ENCODE measurements at places on chromosomes 7 and 10.

DNA sequence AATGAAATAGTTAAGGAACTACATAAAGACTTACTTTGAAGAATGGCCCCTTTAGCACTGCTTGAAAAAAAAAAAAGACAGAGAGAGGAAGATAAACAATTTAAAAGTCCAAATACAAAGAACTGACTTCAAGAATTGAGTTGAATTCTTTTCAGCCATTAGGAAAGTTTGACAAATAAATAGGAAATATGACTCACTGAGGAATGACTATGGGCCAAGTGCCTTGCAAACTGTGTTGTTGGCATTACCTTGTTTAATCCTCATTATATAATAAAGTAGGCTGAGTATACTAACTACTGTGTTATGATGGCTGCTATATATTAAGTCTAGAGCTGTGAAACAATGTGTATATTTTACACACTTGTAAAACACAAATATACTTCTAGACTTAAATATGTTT, 151.1 kb downstream of the ELMO1 start:
- no peak for DNase-seq

GRCh38 chr10:103877861-103878260, 22.5 kb upstream of the SH3PXD2A start:
- DNase-seq, result no peak

GRCh38 chr10:126849646-126850045, 55.6 kb upstream of the DOCK1 start:
- DNase-seq, result no peak

- DNase-seq, result no peak
Measured at GRCh38 chr10:30752481-30752881, 122.9 kb upstream of the LYZL2 start.

- no peak for DNase-seq
Measured at GRCh38 chr10:59793919-59794318, 40.7 kb upstream of the MRLN start.

- DNase-seq, result no peak
Measured at GRCh38 chr7:78769481-78770101, 683.9 kb downstream of the MAGI2 start.

All from activated CD4-positive, CD25-positive, alpha-beta regulatory T cell treated with anti-CD3 and anti-CD28 coated beads, Interleukin-2, amount 50 U/mL, for 72 hours (primary cell).